ENCODE measurements at places on chromosomes 1 and 21.
A peak's percentile ranks its signal among the peaks of the same experiment; 100 is the strongest.

DNA sequence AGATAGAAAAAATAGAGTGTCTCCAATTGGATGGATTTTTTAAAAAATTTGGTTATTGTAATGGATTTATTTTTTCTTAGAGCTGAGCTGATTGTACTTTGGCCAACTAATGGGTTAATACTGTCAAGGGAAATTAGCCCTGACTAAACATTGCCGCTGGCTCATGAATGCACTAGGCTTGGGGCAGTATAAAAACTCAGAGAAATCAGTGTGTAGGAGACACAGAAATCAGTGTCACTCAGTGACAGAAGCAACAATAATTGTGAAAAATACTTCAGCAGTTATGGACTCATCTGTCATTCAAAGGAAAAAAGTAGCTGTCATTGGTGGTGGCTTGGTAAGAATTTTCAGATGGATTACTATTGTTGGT is at the start of gene KMO:
KMO (plus strand) TSS at position 217 of the 370 bp plus-strand sequence; CDS start at position 284, 67 bp downstream.
- DNase-seq, result no peak

DNA sequence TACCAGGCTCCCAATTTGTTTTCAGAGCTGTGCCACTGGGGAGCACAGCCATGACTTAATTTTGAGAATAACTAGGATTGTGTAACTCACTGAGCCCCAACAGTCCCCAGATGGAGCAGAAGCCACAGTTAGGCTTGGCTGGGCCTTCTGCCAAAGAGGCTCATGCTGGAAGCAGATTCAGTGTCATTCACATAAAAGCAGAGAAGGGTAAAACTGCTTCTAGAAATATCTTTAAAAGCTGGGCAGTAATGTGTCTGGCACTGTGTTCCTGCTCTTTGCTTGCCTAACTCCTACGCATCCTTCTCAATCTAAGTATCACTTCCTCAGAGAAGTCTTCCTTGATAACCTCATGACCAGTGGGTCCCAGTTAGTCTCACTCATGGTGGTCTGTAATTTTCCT is 20.3 kb downstream of the STK40 start:
- peak; percentile 58 for DNase-seq

DNA sequence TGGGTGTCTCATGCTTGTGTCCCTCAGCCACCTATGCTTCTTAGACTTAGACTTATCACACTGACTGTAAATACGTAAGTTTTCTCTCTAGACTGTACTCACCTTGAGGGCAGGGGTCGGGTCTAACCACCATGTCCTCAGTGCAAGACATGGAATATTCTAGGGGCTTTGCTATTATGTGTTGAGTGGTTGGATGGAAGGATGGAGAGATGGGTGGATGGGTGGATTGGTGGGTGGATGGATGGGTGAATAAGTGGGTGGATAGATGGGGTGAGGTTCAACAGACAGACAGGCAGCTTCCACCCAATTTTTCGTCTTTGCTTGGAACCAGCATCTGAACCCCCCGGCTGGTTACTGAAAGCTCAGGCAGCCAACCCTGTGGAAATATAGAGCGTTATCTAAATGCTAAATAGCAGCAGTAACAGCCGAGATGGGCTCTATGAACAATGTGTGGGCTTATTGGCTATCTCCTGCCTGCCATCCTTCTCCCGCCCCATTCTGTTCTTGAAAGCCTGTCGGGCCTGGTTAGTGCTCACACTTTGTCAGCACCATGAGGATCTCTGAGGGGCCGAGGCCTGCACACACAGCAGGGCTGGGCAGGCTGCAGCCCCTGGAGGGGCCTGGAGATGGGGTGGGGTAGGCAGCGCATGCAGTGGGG is 130.7 kb downstream of the ACTL8 start:
- no peak for DNase-seq

- no peak for DNase-seq
Observed at GRCh38 chr1:88943241-88943640, 49.2 kb downstream of the KYAT3 start.

DNA sequence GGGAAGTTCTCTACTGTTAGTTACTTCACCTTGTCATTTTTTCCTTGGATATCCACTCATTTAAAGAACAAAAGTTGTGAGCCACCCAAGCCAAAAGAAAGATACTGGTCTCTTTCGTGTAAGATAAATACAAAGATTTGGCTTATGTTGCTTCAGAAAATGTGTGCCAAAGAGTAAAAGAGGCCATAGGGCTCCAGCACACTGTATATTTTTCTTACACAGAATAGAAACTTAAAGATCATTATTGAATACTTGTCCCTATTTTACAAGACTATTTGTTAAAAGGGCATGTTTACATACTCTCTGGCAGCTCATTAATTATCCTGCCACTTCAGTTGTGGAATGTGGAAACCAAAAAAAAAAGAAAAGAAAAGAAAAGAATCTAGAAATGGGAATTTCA is 284.2 kb upstream of the LRRC7 start:
- no peak for DNase-seq

- DNase-seq, result no peak
Observed at GRCh38 chr1:237124856-237125462, 83.0 kb downstream of the RYR2 start.
